ENCODE measurements at places on chromosomes 2 and 18.

GRCh38 chr2:223945755-223946154 is 620 bp upstream of the WDFY1 start:
- DNase-seq, result no peak

- no peak for DNase-seq
Measured at GRCh38 chr2:173358616-173359015, 3.9 kb downstream of the CDCA7 start.

DNA sequence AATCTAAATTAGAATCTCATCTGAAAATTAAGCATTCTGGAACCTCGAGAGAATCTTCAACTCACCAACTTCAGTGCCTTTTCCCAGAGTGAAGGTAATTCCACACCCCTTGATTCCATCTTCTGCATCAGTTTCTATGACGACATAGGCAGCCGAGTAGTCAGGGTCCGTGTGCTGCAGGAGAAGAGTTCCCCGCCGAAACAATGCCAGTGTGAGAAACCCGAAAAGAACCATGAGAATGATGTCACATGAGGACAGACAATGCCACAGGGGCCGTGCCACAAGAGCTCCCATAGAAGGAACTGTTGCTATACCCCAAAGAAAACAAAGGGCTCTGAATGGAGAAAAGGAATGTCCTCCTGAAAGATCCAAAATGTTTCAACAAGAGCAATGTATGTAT is 6.0 kb downstream of the ENOSF1 start:
- no peak for DNase-seq

DNA sequence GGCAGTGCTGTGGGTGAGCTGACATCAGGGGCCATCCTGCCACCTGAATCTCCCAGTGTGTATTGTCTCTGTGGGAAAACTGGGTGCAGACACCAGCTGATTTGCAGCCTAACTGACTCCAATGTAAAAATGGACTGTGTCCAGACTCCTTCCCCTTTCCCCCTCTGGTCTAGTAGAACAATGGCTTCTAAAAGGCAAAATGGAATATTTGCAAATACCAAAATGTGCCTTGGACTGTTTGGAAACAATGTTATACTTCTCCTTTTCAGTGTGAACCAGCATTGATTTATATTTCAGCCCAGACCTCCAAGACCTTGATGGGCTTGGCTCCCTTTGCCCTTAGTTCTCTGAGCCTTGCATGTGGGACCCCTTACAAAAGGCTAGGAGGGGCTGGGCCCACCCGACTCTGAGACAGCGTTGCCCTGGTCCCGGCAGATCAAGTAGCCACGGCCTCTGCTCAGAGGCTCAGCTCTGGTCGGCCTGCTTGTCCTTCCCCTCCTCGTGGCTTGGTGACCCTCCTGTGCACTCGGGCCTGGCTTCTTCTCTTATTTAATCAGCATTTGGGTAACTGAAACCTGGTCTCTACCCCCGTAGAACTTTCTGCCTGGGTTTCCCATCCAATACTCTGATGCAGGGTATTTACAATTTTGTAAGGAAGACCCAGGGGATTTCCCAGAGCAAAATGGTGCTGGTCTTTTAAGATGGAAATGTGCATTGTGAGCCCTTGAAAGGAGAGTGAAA is 18.0 kb upstream of the ACKR3 start:
- no peak for DNase-seq

DNA sequence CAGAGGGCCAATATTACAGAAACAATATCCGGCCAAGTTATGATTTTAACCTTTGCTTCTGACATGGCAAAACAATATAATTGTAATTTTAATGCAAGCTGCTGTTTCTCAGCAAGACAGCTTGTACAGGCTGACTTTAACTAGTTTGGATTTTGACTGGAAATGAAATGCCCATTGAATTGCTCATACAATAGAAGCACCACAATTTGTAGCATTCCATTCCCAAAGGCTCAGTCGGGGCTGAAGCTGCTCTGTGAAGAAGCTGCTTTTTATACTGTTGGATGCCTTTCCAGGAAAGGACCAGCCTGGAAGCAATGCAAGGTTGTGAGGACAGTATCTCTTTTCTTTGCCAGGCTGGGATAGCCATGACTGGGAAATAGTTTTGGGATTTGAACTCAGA is 677.0 kb upstream of the FANCL start:
- DNase-seq, result no peak

DNA sequence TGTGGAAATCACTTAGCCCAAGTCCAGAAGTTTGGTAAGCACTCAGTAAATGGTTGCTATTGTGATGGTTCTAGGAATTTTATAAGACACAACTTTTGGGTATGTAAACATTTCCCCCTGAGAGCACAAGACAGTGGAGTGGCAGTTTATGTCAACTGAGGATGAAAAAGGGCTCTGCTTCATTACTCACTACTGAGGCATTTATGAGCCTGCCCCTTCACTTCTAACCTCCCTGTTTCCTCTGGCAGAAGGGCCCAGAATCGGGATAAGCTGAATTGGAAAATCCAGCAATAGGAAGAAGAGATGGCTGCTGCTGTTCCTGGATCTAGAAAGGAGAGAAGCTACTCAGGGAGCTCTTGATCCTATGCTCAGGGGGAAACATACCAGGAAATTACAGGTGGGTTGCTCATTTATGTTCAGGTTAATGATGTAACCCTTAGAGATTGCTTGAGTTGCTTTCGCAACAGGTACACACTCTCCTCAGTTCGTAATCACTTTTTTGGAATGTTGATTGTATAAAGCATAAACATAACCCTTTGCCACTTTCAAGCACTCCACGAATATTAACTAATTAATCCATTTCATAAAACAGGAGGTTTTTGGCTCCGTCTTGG is 46.3 kb downstream of the ADCYAP1 start:
- no peak for DNase-seq

DNA sequence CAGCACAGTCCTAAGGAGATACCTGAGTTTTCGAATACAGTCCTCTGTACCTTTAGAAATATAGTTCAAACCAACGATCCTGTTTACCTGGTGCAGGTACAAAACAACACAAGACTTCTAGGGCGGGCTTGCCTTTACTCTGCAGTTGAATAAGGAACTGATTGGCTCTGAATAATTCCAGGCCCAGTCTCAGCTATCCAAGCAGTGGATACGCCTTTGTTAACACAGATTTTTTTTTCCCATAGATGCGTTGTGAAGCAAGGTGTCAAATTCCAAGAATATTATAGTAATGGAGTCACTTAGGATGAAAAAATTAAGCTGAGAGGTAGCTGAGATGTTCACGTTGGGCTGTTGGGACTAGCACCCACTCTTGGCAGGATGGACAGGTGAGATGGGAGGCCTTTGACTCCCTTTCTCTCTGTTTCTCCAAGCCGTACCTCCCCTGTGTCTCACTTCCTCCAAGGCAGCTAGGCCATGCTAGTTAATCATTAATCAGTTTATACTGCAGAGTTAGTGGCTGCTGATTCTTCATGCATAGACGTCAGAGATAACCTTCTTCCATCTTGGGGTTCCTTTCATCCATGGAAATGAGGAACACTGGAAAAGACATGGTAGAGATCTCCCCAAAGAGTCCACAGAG is 380.8 kb upstream of the ACVR2A start:
- DNase-seq, result no peak

DNA sequence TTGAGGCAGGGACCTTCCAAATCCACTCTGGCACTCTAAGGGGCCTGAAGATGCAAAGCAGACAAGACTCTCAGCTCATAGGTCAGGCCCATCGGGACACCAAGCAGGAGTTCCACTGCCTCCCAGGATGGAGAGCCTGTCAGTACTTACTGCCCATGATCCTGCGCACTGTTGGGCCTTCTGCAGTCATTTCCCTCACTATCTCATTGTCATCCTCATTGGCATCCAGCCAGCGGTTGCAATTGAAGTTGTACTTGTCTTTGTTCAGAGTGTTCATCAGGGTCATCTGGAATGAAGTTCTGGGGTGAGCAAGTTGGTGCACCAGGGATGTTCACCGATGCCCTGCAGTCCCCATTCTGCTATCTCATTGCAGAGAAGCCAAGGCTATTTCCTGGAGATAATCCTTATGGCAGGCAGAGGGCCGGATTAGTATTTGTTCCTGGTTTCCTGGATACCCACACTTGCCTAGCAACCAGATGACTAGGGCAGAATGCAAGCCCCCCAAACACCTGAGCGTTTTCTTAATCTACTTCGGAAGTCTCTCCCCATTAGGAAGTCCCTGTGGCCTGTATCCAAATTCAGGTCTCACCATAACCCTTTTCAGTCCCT is 65.1 kb downstream of the LOXHD1 start:
- no peak for DNase-seq

- peak; percentile 60 for DNase-seq
Measured at GRCh38 chr2:130371723-130372054, 15.8 kb downstream of the PTPN18 start.

DNA sequence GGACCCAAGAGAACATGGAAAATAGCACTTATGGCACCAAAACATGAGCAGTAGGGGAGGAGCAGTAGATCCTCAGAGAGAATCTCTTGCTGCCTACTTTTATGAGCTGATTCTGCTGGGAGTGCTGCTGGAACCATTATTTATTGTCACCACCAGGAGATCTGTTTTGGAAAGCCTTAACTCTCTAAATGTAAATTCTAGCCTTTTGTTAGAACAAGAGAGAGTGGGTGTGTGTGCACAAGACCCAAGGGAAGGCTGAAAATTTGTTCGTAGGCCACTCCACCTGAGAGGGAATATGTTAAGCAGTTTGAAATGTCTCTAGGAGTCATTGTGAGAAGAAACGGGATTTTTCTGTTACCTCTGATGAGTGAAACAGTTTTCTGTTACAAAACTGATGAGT is 16.2 kb upstream of the FAM237A start:
- no peak for DNase-seq

DNA sequence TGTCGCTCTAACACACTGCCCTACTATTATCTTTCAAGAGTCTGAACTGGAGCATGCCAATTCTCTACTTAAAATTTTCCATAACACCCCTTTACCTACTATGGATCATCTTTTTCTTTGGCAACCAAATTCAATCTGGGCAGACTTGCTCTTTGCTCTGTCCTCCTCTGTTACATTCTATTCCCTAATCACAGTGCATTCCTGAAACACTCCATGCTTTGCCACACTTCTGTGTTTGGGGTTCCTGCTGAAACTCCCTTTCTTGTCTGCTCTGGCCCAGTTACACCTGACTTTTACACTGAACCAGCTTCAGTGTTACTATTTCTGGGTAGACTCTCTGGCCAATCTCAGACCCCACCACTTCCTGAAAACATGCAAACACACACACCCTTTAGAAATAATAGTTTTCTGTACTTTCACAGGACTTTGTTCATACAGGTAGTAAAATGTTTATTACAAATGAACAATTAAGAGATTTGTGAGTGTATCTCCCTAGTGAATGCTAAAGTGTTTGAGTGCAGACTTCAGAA is 119.9 kb upstream of the DCC start:
- DNase-seq, result no peak

- no peak for DNase-seq
Measured at GRCh38 chr2:240594511-240595380, 8.2 kb downstream of the CAPN10 start.

GRCh38 chr2:240298803-240299709 is 136.4 kb upstream of the GPC1 start:
- no peak for DNase-seq

- no peak for DNase-seq
Measured at GRCh38 chr2:211823886-211824479, 714.6 kb downstream of the ERBB4 start.

GRCh38 chr2:217735899-217736298 is 266.9 kb downstream of the TNS1 start:
- no peak for DNase-seq

GRCh38 chr2:32262105-32262504 is 2.6 kb downstream of the NLRC4 start:
- DNase-seq, result no peak

DNA sequence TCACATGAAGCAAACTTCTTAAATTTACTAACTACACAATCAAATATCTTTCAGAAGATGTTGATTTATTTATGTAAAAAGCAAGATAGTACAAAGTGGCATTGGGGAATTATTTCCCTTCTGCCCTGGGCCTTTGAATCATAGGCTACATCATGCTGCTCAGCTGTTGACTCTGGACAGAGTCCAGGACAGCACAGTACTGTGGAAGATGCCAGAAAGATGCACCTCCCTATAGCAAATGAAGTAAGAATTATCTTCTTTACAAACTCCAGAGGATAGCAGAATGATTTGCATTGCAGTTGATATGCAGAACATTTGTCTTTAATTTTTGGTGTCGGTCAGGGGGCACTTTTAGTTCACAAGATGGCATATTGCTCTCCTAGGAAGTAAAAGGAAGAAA is 1354.5 kb upstream of the ZEB2 start:
- DNase-seq, result peak; percentile 80

DNA sequence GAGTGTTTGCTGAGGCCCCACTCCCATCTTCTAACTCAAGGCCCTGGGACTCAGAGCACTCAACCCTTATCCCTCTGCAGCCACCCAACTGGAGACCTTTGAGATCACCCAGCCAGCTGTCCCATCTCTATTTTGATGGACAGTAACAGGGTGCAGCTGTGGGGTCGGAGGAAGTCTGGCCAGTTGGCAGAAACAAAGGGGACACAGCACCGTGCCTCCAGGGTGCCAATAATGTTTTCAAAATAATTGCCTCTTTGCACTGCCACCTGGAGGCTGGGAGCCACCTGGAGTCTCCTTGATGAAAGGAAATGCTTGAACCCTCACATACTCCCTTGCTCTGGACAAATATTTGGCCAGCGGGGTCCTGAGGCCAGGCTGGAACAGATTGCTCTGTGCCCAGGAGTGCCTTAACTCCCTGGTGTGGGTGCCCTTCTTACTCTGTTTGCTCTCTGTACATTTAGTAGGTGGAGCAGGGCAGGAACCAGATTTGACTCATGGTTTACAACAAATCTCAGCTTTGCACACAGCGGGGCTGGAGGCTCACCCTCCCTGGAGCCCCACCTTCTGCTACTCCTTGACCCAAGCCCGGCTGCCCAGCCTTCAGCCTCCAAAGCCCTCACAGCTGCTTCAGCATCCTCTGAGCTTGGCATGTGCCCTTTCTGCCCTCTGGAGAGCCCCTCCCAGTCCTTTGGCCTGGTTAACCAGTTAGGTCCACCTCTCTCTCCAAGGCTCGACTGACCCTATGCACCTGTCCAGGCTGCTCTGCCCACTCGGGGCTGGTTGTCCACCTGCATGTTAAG is 17.2 kb downstream of the MAL start:
- DNase-seq, result no peak

DNA sequence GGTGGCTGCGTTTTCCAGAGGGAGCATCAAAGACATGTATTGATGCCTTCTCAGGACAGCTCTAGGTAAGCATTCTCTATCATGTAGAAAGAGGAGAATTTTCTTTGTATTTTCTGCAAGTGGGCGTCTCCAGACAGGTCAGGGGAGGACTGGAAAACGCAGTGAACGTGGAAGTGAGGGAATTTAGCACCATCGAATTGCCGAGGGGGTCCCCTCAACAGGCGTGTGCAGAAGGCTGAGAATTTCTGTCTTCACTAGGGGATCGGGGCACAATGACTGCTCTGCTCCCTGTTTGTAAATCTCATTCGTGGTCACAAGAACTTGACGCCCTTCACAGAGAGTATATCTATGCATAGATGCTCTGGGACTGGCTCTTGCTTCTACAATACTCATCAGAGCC is 5.0 kb upstream of the NTSR2 start:
- no peak for DNase-seq

DNA sequence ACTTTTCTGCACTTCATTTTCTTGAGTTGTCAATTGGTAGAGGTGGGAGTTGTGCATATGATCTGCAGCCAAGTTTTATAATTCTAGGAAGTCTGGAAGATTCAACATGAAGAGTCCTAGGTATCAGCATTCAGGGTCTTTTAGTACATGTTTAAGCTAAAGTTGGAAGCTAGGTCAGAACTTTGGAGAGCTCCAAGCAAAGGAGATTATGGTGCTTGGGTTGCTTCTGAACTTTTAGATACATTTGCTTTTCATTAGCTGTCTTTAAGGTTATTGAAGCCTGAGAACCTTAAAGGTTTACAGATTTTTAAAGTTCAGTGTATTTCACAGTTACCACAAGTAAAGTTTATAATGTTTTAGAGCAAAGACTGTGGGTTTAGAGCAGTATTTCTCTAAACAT is 85.5 kb downstream of the EPC2 start:
- peak; percentile 20 for DNase-seq
